ENCODE measurements at places on chromosomes 6 and 20.

- DNase-seq, result no peak
Measured at GRCh38 chr20:50317609-50318008, 127.0 kb downstream of the CEBPB start.

GRCh38 chr6:130365166-130366106 is at the start of gene TMEM200A:
Gene TMEM200A, plus strand, starts transcription at chr6:130366017. Its CDS starts 74,406 bp downstream, at chr6:130440423.
- DNase-seq, result peak; percentile 79

DNA sequence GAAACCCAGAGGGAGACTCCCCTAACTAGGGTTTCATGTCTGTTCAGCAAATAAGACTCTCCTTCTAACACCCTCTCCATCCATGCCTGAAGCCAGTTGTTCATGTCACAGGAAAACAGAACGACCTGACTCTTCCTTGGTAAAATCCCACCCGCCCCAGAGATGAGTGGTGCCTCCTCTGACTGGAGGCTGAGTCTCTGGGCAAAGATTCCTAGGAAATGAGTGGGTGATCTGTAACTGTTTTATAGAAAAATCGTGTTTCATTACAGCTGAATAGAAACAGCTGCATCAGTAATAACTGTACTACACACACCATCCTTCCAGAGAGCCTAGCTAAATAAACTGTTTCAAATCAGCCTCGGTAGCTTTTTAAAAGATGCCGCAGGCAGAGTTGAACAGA is 37.4 kb upstream of the MRPS10 start:
- DNase-seq, result no peak

GRCh38 chr20:63235399-63235983 is at the start of gene BIRC7:
Gene BIRC7, plus strand, starts transcription at chr20:63235905. Its CDS starts 192 bp downstream, at chr20:63236097.
- no peak for DNase-seq

- no peak for DNase-seq
Measured at GRCh38 chr6:156866220-156867015, 89.2 kb downstream of the ARID1B start.

DNA sequence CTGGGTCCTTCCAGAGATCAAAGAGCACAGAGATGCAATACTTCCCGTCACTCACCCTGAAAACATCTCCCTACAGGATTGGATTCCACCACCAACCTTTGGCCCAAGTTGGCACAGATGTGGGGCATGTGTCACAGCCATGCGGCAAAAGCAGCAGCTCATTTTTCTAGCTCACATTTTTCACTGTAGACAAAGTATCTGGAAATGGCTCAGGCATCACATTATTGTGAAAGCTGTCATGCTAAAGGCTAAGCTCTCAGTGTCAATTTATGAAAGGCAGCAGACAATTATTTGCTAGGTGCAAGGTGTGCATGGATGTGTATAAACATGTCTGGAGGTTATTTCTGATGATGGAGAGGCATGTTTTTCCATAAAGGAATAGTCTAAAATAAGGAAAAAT is 248.8 kb upstream of the PRND start:
- DNase-seq, result no peak
